Upper lobe of right lung (tissue), 1 donor: ENCODE measurements at places on chromosomes 7 and 10.
A peak's percentile ranks its signal among the peaks of the same experiment; 100 is the strongest.

- no peak for DNase-seq
Measured at GRCh38 chr7:138468244-138469123, 8.4 kb downstream of the TRIM24 start.

DNA sequence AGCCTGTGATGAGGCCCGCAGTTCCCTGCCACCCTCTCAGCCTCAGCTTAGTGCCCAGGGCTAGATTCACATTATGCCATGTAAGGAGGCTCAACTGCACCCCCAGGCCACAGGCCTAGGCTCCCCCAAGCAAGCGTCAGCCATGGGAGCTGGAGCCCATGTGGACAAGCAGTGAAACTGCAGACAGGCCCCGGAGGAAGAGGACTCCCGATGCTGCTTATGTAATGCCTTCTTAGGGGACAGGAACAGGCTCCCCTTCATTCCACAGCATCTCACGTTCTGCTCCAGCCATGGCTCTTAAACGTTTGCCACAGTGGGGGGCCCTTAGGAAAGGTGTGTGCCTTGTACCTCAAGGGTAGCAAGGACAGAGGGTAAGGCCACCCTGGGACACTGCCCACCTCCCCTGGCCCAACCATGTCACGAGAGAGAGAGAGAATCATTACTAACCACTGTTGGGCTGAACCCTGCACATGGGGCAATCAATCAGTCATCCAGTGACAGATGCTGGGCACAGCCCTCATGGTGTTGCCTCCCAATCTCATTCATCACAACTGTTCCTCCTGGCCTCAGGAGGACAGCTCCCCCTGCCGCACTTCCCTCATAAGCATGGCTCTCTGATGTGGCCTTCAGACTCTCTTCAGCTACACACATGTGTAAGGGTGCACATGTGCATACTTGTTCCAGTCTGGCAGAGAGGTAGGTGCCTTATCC, 263.0 kb downstream of the GRID1 start:
- DNase-seq = no peak

- DNase-seq = no peak
Measured at GRCh38 chr7:41725013-41725412, 22.1 kb upstream of the INHBA start.

GRCh38 chr7:105028004-105028403, 14.0 kb downstream of the KMT2E start:
- DNase-seq = no peak

- no peak for DNase-seq
Measured at GRCh38 chr10:124648738-124649137, 95.4 kb downstream of the FAM53B start.

GRCh38 chr7:76310102-76310957, 7.9 kb downstream of the HSPB1 start:
- DNase-seq = no peak

DNA sequence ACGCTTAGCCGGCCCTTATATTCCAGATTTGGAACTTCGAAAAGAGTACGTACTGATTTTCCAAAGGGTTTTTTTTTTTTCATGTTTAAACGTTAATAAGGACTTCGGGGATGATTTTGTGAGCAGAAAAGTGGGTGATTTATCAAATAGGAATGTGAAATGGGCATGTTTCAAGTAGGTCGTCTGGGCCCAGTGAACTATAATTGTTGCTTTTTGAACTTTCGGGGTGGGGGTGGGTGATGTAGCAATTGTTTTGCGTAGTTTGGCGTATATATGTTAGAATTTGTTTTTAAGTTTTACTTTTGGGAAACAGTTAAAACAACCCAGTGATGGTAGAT, 299 bp upstream of the PBLD start:
- no peak for DNase-seq

- no peak for DNase-seq
Measured at GRCh38 chr10:21950566-21950965, 53.0 kb downstream of the DNAJC1 start.

DNA sequence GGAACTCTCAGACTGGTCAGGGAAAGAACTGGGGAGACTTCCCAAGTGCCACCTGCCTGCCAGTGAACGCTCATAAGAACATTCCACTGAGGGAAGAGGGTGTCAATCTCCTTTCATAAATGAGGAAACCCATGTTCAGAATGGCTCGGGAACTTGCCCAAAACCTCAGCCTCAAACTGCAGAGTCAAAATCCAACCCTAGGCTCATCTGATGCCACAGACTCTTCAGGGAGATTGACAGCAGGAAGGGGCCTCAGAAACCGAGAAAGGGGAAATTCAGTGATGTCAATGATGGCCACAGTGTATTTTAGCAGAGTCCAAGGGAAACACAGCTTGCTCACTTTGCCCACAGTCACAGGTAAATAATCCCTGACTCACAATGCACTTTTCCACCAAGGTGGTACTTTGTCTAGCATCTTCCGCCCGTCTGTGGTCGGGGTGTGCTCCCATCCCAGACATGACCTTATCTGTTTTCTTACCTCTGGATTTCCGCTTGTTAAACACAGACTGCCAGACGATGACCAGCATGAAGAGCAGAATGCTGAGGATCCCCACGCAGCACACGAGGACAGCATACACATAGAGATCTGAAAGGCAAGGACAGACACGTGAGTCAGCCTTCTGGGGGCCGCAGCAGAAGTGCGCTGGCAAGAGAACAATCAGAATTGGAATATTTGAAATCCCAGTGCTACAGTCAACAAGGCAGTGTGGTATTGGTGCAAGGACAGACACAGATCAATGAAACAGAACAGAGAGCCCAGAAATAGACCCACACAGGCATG, 38.4 kb downstream of the VSTM4 start:
- DNase-seq = no peak

GRCh38 chr10:31816318-31816717, 112.3 kb downstream of the ARHGAP12 start:
- no peak for DNase-seq

- no peak for DNase-seq
Measured at GRCh38 chr10:51206500-51206899, 132.2 kb downstream of the PRKG1 start.

DNA sequence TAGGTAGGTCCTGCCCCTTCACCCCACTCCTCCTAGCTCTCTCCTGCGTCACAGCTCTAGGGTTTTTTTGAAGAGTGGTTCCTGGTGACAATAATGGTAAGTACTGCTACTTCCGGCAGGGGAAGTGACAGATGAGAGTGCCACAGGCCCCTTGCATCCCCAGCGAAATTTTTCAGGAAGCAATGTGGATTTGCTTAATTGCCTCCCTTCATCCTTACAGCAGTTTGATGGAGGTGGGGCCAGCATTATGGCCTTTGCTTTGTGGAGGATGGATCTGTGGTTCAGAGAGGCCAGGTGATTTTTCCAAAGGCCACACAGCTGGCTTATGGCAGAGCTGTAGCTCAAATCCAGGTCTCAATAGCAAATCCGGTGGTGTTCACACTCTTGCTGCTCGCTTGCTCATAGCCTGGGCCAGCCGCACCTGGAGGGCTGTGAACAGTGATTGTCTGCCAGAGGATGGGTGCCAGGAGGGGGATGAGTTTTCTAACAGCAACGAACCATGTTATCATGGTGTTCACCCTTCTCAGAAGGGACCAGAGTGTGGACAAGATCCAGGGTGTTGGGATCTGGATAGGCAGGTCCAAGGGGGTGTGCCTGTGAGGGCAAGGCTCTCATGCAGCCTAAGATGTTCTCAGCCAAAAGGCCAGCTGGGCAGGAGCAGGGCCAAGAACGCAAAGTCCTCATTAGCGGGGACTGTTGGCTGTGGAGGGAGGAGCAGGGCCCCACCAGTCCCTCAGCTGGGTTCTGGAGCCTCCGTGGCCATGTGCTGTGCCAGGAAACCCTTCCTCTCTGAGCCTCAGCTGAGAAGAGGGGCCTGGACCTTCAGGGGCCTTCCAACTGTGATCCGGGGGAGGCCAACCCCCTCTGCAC, 89.0 kb downstream of the EMX2 start:
- no peak for DNase-seq

DNA sequence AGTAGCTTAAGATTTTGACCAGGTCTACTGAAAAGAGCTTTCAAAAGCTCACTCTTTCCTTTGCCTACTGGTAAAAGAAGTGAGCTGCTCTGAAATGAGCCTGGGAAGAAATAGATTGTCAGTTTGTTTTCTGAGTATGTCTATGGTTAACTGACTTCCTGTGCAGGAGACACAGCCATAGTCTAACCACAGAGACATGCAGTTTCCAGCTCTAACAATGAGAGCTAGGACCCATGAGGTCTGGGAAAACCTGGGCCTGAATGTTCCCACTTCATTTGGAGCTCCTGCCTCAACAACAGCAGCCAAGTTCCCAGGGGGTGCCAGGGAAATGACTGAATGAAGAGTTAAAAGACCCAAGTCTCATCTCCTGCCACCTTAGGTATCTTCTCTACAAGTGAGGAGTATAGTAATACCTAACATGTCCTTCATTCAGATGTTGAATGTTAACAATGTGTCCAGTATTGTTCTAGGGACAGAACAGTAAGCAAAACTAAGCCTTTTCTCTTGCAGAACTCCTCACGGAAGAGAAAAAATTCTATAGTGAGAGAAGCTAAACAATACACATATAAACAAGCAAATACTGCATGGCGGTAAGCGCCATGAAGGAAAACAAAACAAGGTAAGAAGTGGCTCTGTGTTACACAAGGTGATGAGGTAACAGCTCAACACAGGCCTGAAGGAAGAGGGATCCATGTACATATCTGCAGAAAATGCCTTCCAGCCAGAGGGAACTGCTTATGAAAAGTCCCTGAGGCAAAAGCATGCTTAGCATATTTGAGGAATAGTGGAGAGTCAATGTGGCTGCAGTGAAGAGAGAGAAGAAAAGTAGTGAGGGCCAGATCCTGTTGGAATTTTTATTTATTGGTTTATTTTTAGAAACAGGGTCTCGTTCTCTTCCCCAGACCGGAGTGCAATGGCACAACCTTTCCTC, 26.4 kb upstream of the ANKRD1 start:
- no peak for DNase-seq

DNA sequence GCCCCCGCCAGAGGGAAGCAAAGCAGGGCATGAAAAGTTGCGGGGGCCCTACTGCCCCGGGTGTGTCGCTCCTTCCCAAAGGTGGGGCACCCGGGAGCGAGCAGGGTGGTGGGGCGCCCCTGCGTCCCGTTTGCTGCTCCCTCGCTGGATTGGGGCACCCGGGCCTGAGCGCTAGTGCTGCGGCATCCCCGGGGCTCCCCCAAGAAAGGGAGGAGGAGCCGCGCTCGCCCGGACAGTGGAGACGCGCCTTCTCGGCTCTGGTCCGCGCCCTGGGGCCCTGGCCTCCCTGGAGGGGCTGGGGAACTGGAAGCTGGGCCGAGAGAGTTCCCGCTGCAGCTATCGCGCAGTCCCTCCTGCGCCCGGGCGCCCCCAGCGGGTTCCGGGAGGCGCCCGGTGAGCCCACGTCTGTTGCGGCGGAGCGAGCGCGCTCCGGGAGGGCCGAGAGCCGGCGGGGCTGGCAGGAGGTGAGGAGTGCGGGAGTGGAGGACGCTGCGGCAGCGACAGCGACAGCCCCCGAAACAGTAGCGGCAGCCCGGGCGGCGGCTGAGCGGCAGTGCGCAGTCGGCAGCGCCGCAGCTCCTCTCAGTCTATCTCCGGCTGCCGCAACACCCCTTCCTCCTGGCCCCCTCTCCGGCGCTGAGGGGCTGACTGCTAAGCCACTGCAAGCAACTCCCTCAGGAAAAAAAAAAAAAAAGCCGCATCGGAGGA, 504 bp upstream of the BMPER start:
- DNase-seq = peak; percentile 66

- no peak for DNase-seq
Measured at GRCh38 chr10:42475168-42476098, 162.9 kb downstream of the ZNF33B start.

DNA sequence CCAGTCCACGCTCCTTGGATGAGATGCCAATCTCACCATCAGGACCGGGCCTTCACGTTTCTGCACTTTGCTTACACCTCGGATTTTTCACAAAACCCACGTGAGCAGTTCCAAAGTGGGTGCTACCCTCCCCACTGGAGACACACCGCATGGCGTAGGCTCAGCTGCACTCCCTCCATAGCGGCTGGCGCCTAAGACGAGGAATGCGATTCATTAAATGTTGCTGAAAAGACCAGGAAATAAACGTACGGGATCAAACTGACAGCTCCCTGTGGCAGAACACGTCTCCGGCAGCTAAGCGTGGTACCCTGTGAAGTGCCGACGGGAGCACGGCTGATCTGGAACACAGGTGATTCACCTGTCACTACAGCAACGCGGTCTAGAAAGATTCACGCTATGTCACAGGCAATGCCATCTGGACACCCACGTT, 209.0 kb downstream of the DIP2C start:
- peak; percentile 45 for DNase-seq

- DNase-seq = no peak
Measured at GRCh38 chr7:106260136-106260561, 24.6 kb downstream of the NAMPT start.

DNA sequence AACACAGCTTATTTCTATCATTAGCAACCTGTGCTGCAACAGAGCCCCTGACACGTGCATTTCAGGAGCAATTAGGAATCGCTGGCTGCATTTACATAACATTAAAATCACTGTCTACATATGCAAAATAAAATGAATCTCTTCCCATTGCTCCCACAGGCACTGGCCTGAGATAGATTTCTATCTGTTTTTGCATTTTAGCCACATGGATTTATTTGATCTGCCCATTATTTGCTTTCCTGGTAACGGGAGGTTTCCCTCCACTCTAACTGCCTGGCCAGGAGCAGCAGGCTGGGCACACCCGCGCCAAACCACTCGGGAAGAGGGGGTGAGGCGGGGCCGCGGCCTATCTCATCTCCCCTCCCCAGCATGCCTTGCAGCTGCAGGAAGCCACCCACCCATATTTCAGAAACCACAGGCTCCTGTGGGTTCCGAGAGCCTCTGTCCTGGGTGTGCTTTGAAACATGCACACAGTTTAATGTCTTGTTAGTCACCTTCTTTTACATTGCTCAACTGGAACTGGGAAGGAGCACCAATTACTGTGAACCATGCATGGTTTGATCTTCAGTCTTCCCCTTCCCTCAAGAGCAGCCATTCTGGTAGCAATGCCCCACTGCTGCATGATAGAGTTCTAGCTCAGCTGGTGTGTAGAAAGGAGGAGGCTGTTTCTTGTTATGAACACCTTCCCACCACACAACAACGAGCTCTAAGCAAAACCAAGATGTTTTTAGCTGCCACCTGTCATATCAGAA, 37.7 kb upstream of the IKZF1 start:
- peak; percentile 72 for DNase-seq
